HEK293T (cell line): ENCODE measurements at places on chromosomes 1 and 21.
A peak's percentile ranks its signal among the peaks of the same experiment; 100 is the strongest.

DNA sequence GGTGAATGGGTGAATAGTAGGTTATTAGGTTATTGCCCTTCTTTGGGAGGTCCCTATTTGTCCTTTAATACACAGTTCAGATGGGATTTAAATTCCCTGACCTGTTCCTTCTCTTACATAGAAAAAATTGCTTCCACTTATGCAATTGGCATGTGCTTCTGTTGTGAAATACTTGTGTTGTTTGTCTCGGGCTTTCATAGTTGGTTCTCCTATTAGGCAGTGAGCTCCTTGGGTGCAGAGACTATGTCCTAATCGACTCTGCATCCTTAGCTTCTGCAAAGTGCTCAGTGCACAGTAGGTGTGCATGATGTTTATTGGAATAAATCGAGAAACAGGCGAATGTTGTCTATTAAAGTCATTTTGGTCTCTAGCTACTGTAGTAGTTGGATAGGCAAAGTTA, 1.3 kb upstream of the PDE4B start:
- DNase-seq, result no peak

GRCh38 chr21:38913893-38914527, 108.3 kb downstream of the ETS2 start:
- no peak for DNase-seq

- no peak for DNase-seq
Observed at GRCh38 chr1:221626041-221626440, 115.8 kb downstream of the DUSP10 start.

DNA sequence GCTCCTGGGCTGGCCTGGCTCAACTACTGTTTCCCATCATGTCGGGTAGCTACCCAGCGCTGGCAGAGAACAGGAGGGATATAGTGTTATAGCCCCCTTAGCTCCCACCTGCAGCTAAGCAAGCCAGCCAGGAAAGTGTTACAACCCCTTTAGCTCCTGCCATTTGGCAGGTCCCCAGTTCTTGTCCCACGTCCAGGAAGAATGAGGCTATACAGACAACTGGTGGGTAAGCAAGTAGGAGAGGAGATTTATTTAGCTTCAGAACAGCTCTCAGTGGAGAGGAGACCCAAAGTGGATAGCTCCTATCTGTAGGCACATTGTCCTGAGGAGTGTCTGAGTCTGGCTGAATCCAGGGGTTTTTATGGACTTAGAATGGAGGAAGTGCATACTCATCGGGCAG, 741.1 kb upstream of the B3GALT2 start:
- no peak for DNase-seq

- DNase-seq, result peak; percentile 40
Observed at GRCh38 chr1:218164111-218164929, 120.8 kb upstream of the RRP15 start.

- DNase-seq, result no peak
Observed at GRCh38 chr1:239550178-239550577, 163.8 kb downstream of the CHRM3 start.

- DNase-seq, result peak; percentile 82
Observed at GRCh38 chr21:45138199-45139002, 64.0 kb downstream of the ADARB1 start.

- DNase-seq, result no peak
Observed at GRCh38 chr1:38009088-38009840, 3.3 kb upstream of the UTP11 start.
